Activated CD4-positive, alpha-beta T cell treated with anti-CD3 and anti-CD28 coated beads, Interleukin-2, amount 50 U/mL, for 1 hour (primary cell): ENCODE measurements at places on chromosomes 6 and 20.

DNA sequence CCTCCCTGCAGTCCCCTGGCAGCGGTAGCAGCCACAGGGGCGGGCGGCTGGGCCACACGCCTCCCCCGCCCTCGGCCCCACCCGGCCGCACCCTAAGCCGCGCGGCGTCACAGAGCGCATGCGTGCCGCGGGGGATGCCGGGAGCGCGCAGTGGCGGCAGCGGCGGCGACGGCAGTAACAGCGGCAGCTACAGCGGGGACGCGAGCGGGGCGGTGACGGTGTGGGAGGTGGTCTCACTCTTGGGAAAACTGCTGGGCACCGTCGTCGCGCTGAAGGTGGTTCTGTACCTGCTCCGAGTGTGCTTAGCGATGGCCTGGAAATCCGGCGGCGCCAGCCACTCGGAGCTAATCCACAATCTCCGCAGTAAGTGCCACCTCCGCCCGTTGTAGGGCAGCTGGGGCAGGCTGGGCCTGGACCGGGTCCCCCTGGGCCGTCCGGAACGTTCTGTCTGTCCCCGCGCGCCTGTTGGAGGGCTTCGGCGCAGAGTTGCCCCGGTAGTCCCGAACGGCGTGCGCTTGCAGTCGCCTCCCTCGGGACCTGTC, at the start of gene PCMT1:
Gene PCMT1, plus strand, starts transcription at position 148 of the 542 bp plus-strand sequence. Its CDS starts 161 bp downstream, at position 309.
- peak; percentile 85 for DNase-seq

DNA sequence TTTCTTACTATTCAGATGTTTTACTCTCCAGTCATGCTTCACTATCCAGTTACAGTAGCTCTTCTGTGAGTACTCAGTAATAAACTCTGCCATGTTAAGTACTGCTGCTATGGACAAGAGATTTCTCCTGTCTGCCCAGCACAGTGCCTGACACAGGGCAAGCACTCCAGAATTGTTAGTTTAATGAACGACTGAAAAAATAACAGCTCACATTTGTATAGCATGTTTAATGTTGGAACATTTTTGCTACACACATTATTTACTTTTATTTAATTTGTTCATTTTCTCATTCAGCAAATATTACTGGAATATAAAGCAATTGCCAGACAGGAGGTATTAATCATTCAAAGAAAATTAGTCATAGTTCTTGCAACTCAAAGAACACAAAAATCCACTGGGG, 142.6 kb upstream of the HMGN3 start:
- DNase-seq, result no peak

DNA sequence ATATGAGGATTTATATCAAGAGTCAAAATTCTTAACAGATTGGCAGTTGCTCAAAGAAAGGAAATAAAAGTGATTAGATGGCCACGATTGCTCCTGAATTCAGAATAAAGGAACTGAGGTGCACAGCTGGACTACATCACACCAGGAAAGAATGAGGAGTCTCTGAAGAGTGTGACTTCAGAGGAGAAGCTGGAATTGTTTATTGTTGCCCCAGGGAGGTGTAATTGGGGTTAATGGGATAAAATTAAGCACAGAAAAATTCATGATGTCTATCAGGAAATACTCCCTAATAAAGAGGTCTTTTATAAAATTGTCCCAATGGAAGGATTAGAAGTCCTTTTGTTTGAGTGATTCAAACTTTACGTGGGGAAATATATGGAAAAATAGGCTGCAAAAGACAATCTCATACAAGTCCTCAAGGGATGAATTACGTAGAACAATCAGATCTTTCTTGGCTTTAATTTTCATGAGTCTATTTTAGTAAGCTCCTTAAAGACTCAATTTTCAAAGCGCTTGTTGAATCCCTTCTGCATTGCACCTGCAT, 208.6 kb upstream of the RNF217 start:
- DNase-seq, result no peak

DNA sequence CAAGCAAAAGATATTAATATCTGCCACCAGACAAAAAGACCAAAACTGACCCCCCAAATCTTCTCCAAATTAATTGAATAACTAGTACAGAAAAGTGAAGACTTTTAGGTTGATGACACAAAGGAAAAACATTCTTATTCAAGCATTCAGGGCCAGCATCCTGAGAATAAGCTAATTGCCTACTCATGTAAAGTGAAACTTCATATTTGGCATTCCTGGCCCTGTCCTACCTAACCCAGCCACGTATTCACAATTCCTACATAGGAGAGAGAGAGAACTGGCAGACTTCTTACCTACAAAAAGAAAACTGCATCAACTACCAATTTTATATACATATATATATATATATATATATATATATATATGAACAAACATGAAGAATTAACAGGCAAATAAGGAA, 4.9 kb upstream of the ASCC3 start:
- DNase-seq, result no peak

- peak; percentile 67 for DNase-seq
Measured at GRCh38 chr20:62117658-62118057, 4.6 kb upstream of the LSM14B start.

GRCh38 chr6:47083586-47084047, 41.5 kb upstream of the ADGRF1 start:
- no peak for DNase-seq

GRCh38 chr6:40672087-40672486, 84.9 kb upstream of the LRFN2 start:
- DNase-seq, result no peak

DNA sequence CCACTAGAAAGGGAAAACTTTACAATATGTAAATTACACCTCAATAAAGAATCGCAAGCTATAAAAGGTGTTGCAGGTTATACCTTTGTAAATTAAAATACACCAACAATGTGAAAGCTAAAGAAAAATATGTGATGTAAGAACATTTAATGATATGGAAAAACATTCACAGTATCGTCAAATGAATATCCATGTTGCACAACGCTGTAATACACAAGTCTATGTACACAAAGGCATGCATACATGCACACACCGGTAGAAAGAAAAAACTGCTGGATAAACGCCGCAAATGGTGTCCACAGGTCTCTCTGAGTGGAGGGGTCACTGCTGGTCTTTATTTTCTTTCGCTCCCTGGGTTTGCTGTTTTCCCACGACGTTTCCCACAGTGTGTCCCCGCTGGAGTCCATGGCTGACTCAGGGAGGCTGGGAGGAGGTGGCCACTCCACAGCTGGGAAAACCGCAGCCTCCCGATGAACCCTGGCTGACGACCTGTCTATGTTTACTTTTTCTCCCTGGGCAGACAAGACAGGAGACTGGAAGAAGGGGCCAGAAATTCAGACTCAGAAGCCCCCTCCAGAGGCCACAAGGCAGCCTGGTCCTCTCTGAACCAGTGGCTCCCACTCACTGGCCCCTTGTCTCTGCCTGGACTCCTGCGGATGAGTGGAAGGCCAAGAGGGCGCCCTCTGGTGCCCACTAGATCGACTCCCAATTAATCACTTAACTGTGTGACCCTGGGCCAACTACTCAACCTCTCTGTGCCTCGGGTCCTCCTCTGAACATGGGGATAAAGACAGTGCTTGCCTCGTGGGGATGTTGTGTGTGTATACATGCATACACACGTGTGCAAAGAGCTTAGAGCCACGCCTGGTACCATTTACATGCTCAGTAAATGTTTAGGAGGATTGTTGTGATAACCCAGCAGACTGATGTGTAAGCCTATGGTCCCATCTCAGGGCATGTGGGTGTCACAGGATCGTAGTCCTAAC, 12.8 kb upstream of the BPI start:
- DNase-seq, result no peak

DNA sequence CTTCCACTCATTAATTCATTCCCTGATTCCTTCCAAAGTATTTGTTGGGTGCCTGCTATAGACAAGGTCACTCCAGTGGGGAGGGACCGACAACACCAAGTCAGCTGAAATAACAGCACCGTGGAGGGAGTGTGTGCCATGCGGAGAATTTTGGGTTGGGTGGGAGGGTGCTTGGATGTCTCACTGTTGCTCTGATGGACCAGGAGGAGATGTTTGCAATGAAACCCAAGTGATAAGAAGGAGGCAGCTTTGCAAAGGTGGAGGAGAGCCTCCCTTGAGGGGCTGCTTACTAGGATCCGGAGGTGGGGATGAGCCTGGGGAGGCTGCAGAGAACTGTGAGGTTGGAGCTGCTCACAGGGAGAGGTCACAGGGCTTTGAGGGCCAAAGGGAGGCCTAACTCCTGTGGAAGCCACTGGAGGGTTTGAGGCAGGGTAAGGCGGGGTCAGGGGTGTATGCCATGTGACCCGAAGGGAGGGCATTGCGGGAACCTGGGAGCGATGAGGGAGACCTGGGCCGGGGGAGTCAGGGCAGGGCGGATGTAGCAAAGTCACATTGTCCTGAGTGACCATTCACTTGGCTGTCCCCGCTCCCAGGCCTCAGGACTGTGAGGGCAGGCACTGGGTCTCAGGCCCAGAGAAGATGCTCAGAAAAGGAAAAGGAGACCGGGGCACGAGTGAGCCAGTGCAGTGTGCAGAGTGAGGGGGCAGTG, 124.5 kb downstream of the PHACTR3 start:
- DNase-seq, result no peak

DNA sequence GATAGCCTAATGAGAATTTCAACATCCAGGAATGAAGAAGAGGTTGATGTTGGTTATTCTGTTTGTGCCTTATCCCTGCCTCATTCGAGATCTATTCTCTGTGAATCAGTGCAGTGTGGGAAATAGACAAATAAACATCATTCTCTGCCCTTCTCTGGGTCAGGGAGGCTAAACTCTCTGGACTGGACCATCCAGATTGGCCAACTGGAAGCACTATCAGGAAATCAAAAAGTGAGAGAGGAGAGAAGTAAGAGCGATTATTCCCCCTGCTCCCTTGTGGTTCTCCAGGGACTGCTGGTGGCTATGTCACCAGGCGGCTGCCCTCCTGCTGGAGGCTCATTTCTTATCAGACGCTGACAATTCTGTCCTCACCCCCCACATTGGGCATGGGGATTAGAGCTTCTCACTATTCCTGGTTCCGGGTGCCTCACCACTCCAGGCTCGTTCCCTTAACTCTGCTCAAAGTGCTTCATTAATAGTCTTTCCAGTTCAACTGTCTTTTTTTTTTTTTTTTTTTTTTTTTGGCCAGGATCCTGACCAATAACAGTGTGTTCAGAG, 201.7 kb upstream of the RREB1 start:
- no peak for DNase-seq

DNA sequence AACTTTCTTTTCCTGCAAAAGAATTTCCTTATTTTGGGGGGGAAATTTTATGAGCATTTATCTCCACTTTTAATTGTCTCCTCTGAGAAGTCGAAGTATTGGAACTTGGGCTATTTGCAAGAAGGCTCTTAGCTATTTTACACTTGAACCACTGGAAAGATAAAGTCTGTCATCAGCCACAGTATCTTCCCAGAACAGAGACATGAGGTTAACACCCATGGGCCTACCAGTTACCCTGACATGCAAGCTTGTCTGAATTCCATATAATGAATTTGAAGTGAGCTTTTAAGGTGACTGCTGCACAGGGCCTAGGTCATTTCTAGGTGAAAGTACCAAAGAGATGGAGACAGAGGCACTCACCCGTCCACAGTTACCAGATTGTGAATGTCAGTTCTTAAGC, 193.1 kb downstream of the SIM1 start:
- DNase-seq, result no peak

GRCh38 chr6:133991096-133991593, 38.1 kb downstream of the TBPL1 start:
- DNase-seq, result no peak

- no peak for DNase-seq
Measured at GRCh38 chr6:33979750-33980149, 166.1 kb downstream of the GRM4 start.

DNA sequence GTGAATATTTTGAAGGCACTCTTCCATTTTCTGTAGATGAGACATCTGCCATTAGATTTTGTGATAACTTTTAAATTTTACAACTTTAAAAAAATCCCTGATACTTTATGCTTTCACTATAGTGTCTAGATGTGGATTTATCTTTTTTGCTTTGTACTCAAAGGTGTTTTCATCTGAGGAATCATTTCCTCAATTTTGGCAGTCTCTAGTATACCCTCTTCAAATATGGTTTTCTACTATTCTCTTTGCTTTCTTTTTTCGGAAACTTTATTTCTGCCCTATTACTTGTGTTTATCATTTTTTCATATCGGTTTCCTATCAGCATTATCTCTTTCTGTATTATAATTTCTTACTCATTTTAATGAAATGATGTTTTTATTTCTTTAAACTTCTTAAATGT, 62.2 kb downstream of the SLX4IP start:
- DNase-seq, result no peak

GRCh38 chr6:136378888-136379287, 89.2 kb upstream of the BCLAF1 start:
- DNase-seq, result no peak

DNA sequence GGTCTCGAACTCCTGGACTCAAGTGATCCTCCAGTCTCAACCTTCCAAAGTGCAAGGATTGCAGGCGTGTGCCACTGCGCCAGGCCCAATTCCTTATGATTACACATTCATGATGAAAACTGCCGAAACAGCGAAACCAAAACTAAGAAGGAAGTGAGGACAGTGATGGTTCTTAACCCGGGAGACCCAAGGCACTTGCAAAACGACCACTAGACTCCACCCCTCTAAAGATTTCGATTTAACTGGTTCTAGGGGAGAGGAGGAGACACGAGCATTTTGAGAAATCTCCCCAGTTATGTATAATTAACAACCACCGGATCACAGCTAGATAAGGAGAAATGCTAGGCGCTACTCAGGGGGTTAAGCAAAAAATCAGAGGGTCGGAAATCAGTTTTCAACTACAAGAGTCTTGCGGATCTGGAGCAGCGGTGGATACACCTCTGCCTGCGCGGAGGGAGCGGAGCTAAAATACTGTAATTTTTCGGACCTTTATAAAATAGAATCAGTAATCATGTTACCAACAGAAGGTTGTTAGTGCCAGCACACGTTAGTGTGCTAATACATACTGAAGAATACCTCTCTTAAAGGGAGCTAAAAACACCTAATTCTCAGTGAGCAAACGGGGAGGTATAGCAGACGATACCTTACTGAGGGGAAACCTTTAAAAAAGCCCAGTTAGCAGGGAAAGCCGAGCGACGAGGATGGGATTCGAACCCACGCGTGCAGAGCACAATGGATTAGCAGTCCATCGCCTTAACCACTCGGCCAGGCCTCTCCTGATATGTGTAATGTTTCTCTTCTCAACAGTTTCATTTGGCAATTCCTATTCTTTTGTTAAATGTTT, 60.0 kb upstream of the BTN3A2 start:
- peak; percentile 72 for DNase-seq

- DNase-seq, result no peak
Measured at GRCh38 chr20:46688151-46689081, 828 bp downstream of the TP53RK start.
